G401 (cell line): ENCODE measurements at places on chromosomes 12 and 14. TPM values are rescaled to one million over a fixed set of nuclear protein-coding genes. Genes with fewer than 3 reads are reported as not detected.

GRCh38 chr12:23827353-23827752 is 122.1 kb downstream of the SOX5 start:
- no peak for DNase-seq

DNA sequence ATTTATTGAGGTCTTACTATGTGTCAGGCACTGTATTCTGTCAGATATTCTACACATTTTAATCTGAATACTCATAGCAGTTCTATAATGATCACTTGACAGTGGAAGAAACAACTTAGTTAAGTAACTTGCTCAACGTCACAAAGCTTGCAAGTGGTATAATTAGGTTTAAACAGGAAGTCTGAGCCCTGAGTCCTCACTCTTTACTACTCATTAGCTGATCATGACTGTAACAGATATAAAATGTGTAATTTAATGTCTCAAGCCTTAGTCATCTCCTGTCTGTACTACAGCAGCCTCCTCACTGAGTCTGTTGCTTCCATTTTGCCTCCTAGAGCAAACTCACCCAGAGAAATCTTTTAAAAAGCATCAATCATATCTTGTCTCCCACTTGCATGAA is 38.9 kb downstream of the PPP4R4 start:
- no peak for DNase-seq

DNA sequence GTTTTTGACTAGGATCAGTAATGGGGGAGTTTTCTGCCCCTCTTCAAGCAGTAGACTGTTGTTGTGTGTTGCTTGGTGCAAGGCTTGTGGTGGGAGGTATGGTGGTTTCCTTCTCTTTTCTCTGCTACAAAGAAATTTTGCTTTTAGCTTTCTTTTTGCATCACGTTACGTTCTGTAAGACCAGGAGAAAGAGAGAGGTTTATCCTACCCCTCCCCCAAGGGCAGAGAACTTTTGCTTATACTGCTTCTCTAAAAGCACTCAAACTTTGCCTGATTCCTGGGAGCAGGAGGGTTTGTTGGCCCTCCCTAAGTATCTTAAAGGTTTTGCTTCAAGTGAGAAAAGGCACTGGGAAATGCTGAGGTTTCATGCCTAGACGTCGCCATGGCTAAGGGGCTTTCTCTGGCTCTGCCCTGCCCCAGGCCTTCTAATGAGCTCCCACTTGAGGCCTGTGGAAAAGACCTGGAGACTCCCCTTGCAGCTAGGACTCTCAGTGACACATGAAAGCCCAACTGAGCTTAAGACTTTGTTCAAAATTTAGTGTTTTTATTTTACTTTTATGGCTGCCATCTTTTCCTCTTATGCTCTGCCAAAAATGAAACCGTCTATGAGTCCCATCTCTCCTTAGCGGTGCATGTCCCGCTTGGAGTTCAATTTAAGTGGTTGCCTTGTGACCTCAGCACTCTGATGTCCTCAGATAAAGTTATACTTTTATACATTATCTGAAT is 49.2 kb downstream of the EIF2S3B start:
- DNase-seq, result no peak

GRCh38 chr12:3905664-3906063 is 32.5 kb upstream of the PARP11 start:
- DNase-seq, result no peak

- DNase-seq, result peak; percentile 3
Observed at GRCh38 chr12:29505122-29505521, 7.6 kb upstream of the OVCH1 start.

- DNase-seq, result no peak
Observed at GRCh38 chr12:117069926-117070900, 29.0 kb downstream of the TESC start.

GRCh38 chr14:92409043-92409442 is 86.1 kb downstream of the SLC24A4 start:
- DNase-seq, result no peak

- no peak for DNase-seq
Observed at GRCh38 chr14:32693114-32693513, 245.6 kb upstream of the NPAS3 start.

- DNase-seq, result no peak
Observed at GRCh38 chr14:104652386-104652785, 37.0 kb upstream of the INF2 start.

DNA sequence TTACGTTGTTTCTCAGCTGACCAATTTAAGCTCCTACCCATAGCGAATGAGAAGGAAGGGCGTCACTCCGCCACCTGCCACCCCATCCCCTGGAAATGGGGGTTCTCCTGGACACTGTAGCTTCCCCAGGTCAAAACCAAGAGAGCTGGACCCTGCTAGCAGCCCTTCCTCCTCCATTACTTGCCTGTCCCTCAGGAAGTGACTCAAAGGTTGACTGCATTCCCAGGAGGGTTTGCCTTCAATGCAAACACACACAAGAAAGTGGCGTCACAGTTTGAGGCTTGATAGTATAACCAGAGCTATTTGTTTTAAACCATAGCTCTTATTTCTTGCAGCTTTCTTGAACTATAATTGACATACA is 79.1 kb downstream of the KCNK13 start:
- DNase-seq, result no peak

- DNase-seq, result peak; percentile 12
Observed at GRCh38 chr12:19462406-19462805, 23.1 kb downstream of the AEBP2 start.

- peak; percentile 38 for DNase-seq
Observed at GRCh38 chr12:6866920-6867412, 365 bp upstream of the TPI1 start.

The RASSF8 gene
- 10.0 and 13.7 TPM in 2 replicates for total RNA-seq

The EPYC gene
- total RNA-seq, result not detected in 2 replicates

The WIF1 gene
- 25.7 and 29.6 TPM in 2 replicates for total RNA-seq

The TBX3 gene
- not detected in 2 replicates for total RNA-seq
